ENCODE measurements at places on chromosomes 12 and 14.

DNA sequence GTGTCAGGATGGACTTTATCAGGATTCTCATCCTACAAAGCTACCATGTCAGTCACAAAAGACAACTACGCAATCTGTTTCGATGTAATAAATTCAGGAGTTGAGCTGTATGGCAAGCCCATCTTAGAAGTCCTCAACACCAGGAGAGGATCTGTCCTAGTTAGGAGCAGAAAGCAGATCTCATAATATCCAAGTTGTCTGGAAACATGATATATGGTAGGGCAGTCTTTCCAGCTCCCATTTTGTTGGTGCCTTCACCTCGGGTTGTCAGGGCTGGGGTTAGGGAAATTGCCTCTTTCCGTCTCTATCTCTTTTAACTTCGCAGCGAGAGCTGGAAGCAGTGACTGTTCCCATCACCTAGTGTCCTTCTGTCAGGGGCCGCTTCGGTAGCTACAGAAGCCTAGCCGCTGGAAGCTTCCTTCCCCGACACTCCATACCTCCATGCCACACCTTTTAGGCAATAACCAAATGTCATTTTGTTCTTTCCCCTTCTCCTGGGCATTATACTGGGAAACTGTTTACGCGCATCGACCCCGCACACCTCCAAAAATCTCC, 1.4 kb downstream of the NIN start:
- no peak for DNase-seq

DNA sequence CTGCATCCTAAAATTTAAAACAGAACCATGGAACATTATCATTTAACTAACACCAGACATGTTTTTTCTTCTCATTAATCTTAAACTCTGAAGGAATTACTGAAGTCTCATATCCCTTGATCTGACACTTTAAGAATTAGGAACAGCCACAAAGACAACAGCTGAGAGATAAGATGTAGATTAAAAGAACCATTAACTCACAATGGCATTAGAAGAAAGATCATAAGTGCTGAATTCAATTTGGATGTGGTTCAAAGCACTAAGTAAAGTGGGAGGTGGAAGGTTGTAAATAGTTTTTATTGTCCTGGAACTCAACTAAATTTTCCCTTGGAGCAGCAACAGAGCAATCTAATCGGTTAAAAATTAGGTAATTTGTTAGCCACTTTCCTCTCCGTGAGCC, 199.0 kb upstream of the ATP2B1 start:
- DNase-seq = no peak

DNA sequence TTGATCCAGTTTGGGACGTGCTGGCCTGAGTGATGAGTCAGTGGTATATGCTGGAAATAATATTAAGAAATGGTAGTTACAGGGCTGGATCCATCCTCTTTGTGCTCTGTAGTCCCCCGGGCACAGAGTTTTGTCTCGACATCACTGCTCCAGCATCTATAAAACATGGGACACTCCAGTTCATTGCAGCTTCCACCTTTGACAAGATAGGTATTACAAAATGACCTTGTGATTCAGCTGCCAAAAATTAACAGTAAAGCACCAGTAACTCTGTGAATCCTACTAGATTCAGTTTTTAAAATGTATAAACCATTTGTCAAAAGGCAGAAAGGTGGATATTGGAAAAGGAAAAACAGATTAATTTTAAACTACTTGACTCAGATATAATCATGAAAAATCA, 14.6 kb upstream of the GNG2 start:
- no peak for DNase-seq

- DNase-seq = no peak
Observed at GRCh38 chr14:79057333-79057732, 887.2 kb downstream of the NRXN3 start.

- peak; percentile 15 for DNase-seq
Observed at GRCh38 chr14:23186913-23187654, 3.6 kb upstream of the SLC7A8 start.

- DNase-seq = peak; percentile 21
Observed at GRCh38 chr12:105084251-105085250, at the start of gene ALDH1L2. ALDH1L2 (minus strand) TSS chr12:105084458; CDS start chr12:105084436, 22 bp downstream.

DNA sequence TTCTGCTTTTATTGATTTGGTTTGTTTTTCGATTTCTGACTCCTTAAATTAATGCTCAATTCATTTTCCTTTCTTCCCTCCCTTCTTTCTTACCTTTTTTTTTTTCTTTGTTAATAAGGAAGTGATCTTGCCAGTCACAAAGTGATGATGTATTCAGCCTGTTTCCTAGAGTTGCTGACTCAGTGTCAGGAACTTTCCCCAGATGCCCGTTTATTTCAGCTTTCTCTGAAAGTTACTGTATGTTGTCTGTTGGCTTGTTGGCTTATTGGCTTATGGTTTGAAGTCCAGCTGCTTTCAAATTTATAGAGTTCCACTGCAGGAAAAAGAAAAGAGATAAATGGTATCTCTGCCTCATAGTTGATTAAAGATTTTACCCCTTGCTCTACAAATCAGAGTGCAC, 12.4 kb upstream of the SLC6A15 start:
- no peak for DNase-seq

DNA sequence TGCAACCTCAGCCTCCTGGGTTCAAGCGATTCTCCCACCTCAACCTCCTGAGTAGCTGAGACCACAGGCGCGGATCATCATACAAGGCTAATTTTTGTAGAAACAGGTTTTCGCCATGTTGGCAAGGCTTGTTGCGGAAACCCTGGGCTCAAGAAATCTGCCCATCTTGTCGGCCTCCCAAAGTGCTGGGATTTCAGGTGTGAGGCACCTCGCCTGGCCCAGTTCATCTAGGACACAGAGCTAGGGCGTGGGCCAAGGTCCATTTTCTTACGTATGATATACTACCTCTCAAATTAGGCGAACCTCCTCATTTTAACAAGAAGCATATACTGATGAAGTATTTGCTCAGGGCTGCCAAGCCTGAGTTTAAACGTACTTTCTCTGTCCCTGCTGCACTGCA, 2.1 kb downstream of the RPS29 start:
- no peak for DNase-seq

DNA sequence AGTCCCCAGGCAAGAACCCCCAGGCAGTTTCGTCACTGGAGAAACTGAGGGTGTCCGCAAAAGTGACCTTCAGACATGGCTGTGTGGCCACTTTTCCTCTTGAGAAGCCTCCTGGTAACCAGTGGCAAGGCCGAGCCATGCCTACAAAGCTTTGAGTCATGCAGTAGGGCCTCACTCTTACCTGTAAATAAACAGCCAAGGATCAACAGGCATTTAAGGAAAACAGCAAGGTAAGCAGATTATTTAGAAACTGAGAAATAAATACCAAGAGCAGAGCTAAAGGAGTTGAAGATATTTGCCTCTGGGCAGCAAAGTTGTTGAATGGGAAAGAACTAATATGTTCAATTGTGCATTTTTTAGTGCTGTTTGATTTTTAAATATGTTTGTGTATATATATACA, 141.0 kb upstream of the BCL2L14 start:
- no peak for DNase-seq

GRCh38 chr12:109052097-109052413, 321 bp upstream of the USP30 start:
- DNase-seq = no peak

- DNase-seq = no peak
Observed at GRCh38 chr14:90858511-90858910, 42.3 kb upstream of the TTC7B start.

- no peak for DNase-seq
Observed at GRCh38 chr12:123571343-123571813, 13.0 kb upstream of the TMED2 start.

DNA sequence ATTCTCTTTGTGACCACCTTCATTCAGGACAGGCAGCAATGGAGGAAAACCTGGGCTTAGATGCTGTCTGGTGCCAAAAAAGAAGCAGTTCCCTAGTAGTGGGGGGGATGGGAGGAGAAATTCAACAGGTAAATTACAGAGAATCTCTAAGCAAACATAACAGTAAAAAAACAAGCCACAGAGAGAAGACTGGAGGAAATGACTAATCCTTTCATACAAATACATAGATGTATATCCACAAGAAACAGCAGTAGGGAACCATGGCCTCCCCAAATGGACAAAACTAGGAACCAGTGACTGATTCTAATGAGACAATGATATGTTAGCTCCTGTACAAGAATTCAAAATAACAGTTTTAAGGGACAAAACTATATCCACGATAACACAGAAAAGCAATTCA, 513.0 kb downstream of the NAV3 start:
- DNase-seq = no peak

DNA sequence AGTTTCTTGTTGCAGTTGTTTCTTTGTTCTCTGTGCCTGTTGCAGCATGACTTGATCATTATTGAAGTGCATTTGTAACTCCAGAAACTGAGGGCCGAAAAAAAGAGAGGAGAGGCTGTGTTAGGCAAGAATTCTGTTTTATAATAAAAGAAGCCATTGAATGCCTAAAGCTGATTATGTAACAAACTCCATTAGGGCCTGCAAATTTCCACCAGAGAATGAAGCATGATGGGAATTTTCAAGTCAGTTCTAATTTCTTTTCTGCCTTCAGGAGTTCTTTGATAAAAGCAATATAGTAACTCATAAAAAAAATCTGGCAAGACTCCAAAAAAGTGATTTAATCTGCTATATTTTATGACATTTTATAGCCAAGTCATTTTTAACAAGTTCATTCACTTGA, 156.7 kb upstream of the RASSF8 start:
- no peak for DNase-seq

Data from bone marrow (tissue), 2 donors.